ELF-1 (cell line): ENCODE measurements at places on chromosomes 6 and 20.

DNA sequence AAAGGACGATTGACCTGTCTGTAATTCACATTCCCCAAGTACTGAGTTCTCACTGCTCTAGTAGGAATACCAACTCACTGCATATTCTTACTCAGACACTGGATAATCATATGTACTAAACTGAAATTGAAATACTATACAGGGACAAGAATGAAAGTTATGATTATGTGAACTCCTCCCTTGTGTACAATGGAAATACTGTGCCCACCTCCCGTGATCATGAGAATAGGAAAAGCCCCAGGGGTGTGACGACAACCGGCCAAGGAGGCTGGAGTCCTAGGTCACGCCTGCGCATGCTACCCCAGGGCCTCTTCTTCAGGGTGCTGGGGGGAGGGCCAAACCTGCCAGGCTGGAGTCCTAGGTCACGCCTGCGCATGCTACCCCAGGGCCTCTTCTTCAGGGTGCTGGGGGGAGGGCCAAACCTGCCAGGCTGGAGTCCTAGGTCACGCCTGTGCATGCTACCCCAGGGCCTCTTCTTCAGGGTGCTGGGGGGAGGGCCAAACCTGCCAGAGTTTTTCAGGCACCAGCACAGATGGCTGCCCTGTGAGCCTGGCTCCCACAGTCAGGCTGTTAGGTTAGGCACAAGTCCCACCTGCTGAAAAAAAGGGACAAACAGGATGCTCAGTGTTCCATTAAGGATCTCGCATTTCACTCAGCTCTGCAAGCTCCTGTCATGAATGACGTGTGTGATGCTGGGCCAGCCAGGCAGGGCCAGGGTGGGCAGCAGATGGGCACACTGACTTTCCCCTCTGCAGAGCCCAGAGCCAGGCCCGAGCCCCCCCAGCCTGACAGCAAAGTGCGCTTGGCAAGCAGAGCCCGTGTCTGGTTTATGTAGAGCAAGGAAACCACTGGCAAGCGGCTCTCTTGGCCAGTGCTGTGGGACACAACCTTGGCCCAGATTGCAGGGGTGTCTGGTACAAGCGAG lies 107.7 kb downstream of the FOXF2 start:
- no peak for DNase-seq

DNA sequence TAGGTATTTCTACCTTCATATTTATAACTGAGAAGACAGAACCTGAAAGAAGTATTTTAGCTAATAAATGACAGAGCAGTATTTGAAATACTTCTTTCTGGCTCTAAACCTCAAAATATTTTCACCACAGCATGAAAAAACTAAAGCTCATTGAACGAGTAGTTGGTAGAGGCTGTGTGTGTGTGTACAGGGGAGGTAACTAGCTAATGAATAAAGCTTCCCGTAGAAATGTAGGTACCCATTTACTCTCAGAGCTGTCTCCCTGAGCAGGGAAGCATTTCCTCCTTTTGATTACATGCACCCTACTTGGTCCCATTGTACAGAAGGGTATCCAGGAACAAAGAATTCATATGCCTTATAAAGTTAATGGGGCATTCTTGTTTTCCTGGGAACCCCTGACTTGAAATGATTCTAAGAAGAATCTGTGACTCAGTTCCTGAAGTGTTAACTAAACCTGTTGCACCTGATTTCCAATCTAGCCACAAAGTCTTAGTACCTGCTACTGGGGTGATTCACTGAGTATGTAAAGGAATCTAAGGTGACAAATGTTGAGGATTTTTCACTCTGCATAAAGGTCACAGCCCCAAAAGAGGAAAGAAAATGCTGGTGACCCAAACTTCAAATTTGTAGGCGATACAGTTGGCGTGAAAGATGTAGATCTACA lies 12.5 kb downstream of the CRYBG1 start:
- DNase-seq: no peak

DNA sequence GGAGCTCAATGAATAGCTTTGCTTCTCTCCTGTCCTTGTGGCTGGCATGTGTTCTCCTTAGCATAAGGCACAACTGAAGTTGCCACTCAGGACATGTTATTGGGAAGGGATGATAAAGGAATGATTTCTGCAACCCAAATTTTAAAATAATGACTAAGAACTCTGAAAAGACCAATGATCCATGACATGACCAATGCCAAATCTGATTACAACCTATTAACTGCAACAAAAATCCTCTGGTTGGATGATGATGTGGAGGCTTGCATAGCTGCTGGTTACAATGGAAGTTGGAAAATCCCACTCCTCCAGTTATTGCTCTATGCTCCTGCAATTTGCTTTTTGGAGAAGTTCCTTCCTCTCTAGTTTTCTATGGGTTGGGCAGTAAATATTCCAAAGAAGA lies 63.4 kb upstream of the FBXL4 start:
- no peak for DNase-seq

DNA sequence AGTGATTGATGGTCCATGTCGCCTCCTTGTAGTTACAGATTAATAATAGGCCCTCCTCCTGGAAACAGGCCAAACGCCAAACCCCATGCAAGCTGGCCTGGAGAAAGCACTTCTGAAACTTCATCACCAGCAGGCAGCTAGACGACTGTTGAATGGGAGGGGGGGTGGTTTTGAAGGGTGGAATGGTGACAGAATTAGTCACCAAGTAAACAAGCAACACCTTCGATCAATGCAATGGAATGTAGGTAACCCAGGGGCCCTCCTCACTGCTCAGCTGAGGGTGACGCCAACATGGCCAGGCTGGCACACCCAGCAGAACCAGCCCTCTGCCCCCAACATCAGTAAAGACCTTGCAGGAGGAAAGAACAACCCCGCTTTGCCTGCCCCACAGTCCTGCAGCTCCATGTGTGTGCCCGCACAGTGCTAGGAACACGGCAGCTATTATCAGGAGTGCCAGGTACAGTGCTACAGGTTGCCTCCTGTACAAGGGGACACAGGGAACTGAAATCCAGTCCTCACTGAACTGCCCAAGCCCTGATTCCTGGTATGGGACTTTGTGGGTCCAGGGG lies 2.7 kb downstream of the BCAS1 start:
- peak; percentile 43 for DNase-seq

GRCh38 chr20:47886454-47887041 lies 101.3 kb upstream of the SULF2 start:
- DNase-seq: no peak

DNA sequence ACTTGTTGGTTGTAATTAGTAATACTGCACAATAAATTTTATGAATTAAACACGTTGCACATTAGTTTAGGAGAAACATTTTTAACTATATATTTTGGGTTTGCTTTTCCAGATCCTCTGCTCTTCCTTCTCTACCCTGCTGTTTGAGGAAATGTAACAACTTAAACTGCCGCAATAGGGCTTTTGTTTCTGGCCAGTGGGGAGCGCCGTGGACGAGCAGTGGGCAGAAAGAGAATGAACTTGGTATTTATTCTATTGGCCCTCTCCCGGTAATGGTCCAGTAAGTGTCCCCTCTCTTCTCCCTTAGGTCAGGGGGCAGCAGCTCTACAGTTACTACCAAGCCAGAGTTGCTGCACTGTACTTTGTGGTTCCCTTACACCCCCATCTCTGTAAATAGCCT lies 35.2 kb upstream of the EPHA7 start:
- peak; percentile 5 for DNase-seq

GRCh38 chr6:4973982-4974745 lies 29.7 kb downstream of the RPP40 start:
- DNase-seq: peak; percentile 96

GRCh38 chr6:63814459-63814858 lies 178.9 kb downstream of the PHF3 start:
- DNase-seq: no peak

DNA sequence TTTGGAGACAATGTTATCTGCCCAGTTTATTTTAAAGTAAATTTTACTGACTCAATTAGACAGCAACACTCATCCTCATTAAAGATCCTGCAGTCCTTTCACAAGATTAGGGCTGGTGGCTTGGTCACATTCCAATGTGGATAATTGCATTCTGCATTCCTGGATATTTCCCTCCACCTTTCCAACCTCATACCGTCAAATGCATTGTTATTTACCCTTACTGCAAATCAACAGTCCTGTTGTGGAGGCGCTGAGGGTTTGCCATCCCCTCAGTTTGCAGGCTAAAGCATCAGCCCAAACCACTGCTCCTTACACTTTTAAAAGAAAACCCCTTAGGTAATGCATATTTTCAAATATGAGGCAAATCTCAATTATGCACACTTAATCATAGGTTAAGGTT lies 5.4 kb downstream of the CITED2 start:
- DNase-seq: peak; percentile 81

- no peak for DNase-seq
Measured at GRCh38 chr6:150915131-150915879, 49.8 kb downstream of the MTHFD1L start.

DNA sequence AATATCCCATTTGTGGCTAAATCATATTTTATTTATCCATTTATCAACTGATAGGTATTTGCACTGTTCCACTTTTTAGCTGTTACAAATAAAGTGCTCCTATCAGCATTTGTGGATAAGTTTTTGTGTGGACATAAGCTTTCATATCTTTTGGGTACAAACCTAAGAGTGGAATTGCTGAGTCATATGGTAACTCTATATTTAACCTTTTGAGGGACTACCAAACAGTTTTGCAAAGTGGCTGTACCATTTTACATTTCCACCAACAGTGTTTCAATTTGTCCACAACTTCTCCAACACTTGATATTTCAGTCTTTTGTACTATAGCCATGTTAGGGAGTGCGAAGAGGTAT lies 23.6 kb upstream of the ECHDC1 start:
- no peak for DNase-seq

DNA sequence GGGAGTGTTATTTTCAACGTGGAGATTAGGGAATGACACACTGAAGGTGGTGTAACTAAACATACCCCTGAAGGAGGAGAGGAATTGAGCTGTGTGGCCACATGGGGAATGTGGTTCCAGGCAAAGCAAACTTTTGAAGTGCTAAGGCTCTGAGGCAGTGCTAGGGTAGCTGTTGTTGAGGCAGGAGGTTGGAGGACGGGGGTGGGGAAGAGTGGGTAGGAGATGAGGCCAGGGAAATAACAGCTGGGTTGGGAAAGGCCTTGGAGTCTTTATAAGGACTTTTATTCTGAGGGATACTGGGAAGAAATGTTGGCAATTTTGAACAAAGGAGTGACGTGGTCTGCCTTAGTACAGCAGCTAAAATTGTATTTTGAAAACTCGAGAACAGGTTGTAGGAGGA lies 13.0 kb downstream of the RPRD1B start:
- peak; percentile 45 for DNase-seq

DNA sequence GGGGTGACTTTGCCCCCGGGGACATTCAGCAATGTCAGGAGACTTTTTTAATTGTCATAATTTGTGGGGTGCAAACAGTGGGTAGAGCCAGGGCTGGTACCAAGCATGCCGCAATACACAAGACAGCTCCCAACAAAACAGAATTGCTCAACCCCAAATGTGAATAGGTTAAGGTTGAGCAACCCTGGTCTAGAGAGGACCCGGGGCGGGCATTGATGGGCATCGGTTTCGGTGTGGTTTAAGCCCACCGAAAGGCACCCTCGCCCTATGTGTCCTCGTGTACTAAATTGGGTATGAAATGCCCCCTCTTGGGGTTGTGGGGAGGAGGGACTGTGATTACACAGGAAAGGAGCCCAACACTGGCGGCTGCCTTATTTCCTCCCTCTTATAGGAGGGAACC lies 36.0 kb downstream of the KIAA1755 start:
- DNase-seq: no peak

GRCh38 chr6:38493931-38494547 lies 145.7 kb downstream of the BTBD9 start:
- peak; percentile 76 for DNase-seq
